Left lobe of liver (tissue), 2 donors: ENCODE measurements at places on chromosomes 1 and 21. TPM values are rescaled to one million over a fixed set of nuclear protein-coding genes. Genes with fewer than 3 reads are reported as not detected.

Gene UCK2
- 8.1 TPM for total RNA-seq

DNA sequence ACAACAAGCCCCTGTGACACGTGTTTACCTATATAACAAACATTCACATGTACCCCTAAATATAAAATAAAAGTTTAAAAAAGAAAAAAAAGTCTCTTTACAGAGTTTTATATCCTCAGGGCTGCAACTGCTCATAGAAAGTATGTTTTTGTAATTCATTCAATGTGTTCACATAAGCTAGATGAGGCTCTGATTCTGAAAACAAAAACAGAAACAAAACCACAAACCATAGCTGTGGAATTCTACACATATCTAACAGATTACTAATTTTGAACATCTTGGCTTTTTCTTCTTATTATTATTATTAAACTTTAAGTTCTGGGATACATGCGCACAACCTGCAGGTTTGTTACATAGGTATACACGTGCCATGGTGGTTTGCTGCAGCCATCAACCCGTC is 579.6 kb upstream of the ZRANB2 start:
- DNase-seq, result no peak

DNA sequence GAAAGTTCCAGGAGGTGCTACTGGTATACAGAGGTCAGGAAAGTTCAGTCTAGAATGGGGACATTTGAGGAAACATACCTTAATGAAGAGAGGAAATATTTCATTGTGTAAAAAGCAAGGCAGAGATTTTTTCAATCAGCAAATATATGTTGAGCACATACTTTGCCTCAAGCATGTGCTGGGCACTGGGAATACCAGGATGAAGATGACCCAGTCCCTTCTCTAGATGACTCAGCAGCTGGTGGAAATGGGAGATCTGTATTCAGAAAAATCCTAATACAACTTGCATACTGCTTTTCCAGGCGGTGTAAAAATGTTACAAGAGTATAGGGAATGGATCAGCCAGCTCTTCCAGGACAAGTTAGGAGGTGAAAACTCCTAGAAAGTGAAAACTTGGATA is 229.3 kb downstream of the FGGY start:
- DNase-seq, result no peak

DNA sequence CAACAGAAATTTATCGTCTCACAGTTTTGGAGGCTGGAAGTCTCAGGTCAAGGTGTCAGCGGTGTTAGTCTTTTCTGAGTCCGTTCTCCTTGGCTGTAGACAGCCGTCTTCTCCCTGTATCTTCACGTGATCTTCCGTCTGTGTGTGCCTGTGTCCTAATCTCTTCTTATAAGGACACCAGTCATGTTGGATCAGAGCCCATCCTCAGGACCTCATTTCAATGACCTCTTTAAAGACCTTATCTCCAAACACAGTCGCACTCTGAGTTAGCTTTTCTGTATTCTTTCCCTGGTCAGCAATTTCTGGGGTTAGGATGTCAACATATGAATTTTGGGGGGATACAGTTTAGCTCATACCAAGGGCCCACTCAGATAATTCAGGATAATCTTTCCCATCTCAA is 247.7 kb downstream of the PRDM2 start:
- DNase-seq, result no peak

GRCh38 chr1:119475866-119476439 is 31.1 kb upstream of the HSD3B1 start:
- DNase-seq, result peak; percentile 76

GRCh38 chr1:206658981-206659273 is 23.6 kb downstream of the DYRK3 start:
- peak; percentile 58 for DNase-seq

DNA sequence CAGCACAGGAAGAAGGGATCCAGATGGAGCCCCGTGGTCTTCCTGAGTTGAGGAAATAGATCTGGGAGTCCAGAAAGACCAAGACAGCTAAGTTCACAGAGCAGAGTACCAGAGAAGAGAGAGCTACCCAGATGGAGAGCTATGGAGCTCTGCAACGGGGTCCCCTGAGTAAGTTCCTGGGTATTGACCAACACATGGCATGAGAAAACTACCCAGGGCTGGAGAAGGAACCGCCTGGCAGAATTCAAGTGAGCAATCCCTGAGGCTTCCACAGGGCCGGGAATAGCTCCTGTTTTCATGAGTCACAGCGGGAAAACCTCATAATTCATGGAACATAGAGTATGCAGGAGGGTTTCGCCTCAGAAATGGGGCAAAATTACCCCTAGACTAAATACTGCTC is 19.7 kb downstream of the STPG1 start:
- no peak for DNase-seq

DNA sequence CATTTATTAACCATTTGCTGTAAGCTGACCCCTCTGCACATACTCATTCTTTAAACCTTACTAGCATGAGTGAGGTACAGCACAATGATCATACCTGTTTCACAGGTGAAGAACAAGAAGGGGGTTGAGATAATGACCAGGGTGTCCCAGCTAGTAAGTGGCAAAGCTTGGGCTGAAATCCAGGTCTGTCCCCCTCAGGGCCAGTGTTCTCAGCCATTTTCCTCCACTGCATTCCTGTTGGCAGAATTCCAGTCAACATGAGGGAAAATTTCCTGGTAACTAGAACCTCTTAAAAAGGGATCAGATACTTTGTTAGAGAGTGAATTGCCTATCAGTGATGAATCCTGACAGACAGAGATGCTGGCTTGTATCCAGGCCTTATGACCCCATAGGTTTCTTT is 48.1 kb downstream of the SPATA46 start:
- DNase-seq, result no peak

Gene SLC22A15
- total RNA-seq, result 0.23 TPM

Gene BATF3
- total RNA-seq, result 0.28 TPM

DNA sequence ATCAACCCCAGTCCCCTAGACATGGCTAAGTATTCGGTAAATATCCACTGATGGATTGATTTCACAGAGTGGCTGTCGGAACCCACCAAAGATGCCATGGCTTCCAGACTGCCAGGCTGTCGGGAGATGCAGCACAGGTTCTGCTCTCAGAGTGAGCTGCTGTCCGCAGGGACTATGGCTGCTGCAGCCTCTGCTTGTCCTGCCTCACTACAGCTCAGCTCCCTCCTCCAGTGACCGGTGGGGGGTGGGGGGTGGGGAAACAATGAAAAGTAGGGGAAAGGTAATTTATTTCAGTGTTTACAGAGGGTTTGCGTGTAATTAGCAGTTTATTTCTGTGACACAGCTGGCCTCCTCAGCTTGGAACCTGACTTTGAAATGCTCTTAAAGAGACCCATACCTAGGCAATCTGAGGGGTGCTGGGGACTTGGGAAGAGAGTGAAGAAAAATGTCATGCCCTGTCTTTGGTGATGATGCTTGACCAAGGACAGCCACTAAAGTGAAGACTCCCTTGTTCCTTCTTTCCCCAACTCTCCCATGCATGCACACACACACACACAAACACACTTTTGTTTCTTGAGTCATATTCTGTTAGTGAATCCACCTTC is 109.0 kb downstream of the CACNA1E start:
- no peak for DNase-seq

Gene HIPK1
- total RNA-seq, result 27.1 TPM

Gene GCSAML
- total RNA-seq, result not detected

- no peak for DNase-seq
These were observed 2.0 kb upstream of the MARCKSL1 start for GRCh38 chr1:32337855-32338636.

Gene SLC45A1
- 0.20 TPM for total RNA-seq

Gene POU2F1
- total RNA-seq, result 4.7 TPM

GRCh38 chr1:221801251-221801661 is 59.4 kb upstream of the DUSP10 start:
- no peak for DNase-seq

GRCh38 chr1:3864884-3865283 is 7.6 kb downstream of the DFFB start:
- DNase-seq, result no peak

DNA sequence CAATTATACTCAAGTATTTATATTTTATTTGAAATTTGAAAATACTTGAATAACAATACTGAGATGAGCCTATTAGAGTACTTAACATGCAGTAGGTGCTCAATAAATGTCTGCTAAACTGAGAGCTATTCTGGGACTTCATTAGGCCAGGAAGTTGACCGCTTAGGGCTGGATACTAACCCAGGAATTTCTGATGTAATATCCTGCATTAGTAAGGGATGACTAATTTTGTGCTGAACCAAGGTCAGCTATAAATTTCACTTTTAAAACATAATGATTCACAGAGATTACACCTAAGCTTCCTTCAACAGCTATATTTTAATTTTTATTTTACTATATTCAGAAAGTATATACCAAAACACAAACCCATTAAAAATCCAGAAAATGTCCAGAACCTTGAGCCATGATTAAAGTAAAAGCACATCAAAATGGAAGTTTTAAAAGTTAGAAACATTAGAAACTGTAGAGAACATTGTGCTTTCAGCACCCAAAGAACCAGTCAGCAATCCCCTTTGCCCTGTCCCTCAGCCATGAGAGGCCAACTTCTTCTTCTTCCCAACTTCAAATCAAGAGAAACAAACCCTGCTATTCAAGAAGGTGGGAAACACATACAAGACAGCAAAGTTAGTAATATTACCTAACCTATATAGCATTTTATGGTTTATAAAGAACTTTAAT is 35.4 kb downstream of the WNT2B start:
- DNase-seq, result no peak

GRCh38 chr21:44699502-44700001 is 2.6 kb downstream of the KRTAP10-12 start:
- DNase-seq, result no peak

GRCh38 chr1:182101415-182102042 is 40.0 kb upstream of the ZNF648 start:
- DNase-seq, result no peak

Gene HJV
- 110 TPM for total RNA-seq

GRCh38 chr1:47188791-47189785 is 748 bp downstream of the PDZK1IP1 start:
- DNase-seq, result peak; percentile 31

Gene CTXND2
- total RNA-seq, result not detected

Gene CHRM3
- total RNA-seq, result 1.0 TPM

DNA sequence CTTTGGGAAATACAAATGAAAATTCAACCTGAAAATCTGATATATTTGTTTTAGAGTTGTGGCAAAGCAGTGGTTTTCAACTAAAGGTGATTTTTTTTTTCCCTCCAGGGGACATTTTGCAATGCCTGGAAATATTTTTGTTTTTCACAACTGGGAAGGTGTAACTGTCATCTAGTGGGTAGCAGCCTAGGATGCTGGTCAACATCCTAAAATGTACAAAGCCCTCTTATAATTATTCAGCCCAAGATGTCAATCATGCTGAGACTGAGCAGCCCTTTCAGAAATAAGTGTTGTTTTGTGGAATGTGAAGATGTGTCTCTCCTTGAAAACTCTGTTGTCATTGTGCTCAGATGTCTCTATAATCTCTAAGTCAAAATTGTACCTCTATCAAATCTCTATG is 95.2 kb upstream of the NCAM2 start:
- no peak for DNase-seq

Gene HFM1
- total RNA-seq, result 0.35 TPM

Gene KRTAP25-1
- not detected for total RNA-seq

Gene HRNR
- not detected for total RNA-seq
